ENCODE measurements at places on chromosomes 3 and 15. TPM values are rescaled to one million over a fixed set of nuclear protein-coding genes. Genes with fewer than 3 reads are reported as not detected.

Gene PAK6
- 3.7 TPM for total RNA-seq

DNA sequence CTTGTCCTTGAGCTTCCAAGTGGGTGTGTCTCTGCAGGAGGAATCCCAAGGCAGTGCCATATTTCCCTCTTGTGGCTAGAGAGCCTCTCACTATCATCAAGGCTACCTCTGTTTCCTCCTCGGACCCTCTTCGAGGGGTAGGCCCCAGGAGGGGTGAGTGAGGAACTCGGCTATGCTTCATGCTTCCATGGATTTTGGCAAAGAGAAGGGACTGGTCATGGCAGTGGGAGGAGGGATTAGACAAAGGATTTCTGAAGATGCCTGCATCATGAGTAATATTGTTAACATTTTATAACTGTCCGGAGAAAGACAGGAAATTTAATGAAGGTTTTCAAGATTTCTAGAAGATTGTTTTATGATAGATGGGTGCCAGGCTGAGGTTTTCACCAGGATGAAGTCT, 241.5 kb downstream of the CLSTN2 start:
- DNase-seq: no peak

DNA sequence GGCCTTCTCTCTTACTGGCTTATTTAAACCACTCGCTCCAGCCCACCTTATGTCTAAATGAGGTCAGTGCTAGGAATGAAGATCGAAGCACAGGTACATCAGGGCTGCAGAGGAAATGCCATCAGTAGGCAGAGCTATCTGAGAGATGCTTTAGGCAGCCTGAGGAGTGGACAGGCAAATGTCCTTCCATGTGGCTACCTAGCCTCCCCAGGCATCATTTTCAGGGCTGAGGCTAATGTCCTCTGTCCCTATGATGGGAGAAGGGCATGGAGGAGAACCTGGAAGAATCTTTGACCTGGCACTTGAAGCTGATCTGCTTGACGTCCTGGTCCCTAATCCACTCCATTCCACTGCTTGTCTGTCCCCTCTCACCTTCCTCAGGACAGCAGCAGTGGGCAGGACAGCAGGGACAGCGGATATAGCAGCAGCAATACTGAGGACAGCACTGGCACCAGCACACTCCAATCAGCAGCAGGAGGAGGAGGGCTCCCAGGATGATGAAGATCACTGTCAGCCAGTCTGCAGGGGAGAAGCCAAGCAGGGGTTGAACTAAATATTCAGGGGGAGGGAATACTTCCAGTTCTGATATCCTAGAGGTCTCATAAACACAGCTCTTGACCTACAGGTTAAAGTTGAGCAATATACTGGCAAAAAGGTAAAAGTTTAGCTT, 21.0 kb downstream of the ILDR1 start:
- no peak for DNase-seq

DNA sequence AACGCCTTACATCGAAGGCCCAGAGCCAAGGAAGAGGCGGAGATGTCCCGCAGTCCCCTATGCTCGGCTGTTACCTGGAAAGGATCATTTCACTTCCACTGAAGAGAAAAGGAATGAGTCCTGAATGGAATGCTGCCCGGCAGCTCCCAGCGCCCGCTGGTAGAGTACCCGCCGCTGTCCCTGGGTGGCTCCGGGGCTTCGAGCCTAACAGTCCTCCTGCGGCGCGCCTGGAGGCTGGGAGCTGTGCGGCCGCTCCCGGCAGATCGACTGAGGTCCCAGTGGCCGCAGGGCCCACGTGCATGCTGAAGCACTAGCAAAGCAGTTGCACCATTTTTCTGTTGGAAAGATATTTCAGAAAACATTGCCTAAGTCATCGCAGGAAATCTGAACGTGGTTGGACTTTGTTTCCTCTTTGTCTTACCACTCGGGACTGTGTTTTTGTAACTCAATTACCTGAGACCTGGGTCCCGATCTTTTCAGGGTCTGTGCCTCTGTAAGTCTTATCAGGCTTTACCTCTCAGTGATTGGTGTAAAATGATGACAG, 984 bp downstream of the RNU6-1 start:
- DNase-seq: peak; percentile 66

DNA sequence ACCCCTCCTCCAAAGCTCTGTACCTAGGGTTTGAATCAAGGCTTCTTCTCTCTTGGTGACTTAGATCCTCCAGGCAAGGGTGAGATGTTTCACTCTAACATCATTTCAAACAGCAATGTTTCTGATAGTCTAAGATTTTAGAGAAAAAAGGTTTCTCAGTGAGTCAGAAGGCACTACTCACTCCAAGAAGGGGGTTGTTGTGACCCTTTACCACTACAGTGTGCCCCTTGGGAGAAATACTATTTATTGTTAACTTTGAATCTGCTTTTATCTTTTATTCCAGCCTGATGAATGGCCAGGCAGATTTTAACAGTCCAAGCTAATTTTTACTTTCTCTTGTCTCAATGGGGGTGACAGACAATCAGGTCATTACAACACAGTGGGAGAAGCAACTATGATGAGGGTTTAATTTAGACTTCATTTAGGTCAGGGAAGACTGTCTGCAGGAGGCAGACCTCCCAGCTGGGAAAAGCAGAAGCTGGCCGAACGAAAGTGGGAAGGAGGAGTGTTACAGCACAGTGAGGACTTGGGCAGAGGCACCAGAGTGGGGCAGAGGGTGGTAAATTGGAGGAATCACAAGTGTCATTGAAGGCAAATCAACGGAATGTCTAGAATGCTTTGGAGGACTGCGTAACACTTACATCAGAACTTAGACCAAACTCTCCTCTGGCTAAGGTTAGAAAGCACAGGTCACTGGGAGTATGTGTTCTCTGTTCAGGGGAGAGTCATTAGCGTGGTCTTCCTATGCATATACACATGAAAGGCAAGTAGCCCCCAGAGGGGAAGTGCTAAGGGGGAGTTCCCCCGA, 21.2 kb downstream of the ZNF860 start:
- DNase-seq: no peak

- DNase-seq: no peak
Observed at GRCh38 chr3:64493149-64493548, 194.7 kb downstream of the ADAMTS9 start.

DNA sequence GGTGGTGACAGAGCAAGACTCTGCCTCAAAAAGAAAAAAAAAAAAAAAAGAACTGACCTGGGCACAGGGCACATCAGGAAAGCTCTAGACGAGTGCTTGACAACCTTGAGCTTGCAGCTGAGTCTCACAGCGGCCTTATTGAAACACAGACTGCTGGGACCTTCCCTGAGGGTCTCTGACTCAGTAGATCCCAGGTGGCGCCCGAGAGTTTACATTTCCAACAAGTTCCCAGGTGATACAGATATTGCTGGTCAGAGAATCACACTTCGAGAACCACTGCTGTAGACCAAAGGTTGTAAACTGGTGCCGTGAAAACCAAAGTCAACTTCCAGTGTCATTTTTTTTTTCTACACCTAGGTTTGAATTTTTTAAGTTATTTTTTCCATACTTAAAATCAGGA, 573.2 kb upstream of the MDFIC2 start:
- DNase-seq: no peak

- DNase-seq: no peak
Observed at GRCh38 chr15:56207092-56207491, 36.6 kb downstream of the RFX7 start.

Gene AMIGO3
- 0.91 TPM for total RNA-seq

Gene CHRNA5
- 5.1 TPM for total RNA-seq

DNA sequence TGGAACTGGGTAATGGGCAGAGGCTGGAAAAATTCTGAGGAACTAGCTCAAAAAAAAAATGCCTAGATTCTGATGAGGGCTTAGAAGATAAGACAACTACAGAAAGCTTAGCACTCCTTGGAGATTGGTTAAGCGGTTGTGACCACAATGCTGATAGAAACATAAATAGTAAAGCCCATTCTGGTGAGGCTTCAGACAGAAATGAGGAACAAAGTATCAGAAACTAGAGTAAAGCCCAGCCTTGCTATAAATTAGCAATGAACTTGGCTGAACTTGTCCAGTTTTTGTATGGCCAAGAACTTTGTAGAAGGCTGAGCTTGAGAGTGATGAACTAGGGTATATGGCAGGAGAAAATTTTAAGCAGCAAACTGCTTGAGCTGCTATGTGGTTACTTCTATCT, 25.4 kb downstream of the GOLGB1 start:
- DNase-seq: no peak

Gene CDHR4
- not detected for total RNA-seq

All from cerebellum (tissue), 4 donors.